NCI-H510A (cell line): ENCODE measurements at places on chromosomes 11 and 22.

DNA sequence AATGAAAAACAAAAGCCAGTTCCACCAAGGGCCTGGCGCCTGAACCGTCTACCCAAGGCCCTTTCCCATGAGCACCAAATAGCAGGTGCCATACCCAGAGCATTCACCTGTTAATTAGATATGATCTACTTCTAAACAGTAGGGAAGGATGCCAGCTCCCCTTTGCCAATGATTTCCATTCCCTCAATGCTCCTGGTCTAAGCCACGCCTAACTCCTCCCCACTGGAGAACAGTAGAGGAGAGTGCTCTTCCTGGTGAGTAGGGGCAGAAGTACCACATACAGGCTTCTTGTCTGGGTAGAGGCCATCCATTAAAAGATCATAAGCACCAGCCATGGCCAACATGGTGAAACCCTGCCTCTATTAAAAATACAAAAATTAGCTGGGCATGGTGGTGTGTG lies 40.7 kb downstream of the PACSIN2 start:
- no peak for DNase-seq

- DNase-seq: no peak
Observed at GRCh38 chr22:25748704-25749103, 6.7 kb downstream of the MYO18B start.

GRCh38 chr11:132032555-132032954 lies 662.1 kb downstream of the NTM start:
- no peak for DNase-seq

DNA sequence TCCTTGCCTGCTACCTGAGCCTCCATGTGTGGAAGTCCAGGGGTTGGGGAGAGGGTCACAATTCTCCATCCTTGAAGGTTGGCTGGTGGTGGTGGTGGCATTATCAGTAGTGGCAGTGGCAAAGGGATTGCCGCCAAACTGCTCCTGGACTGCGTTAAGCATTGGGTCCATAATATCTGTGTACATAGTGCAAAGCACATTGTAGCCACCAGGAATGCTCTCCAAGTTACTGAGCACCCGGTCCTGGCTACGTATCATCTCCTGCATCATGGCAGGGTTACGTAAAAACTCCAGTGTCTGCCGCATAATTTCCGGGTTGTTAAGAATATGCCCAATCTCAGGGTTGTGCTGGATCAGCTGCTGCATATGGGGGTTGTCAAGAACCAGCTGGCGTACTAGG lies 1.2 kb downstream of the UBQLN3 start:
- no peak for DNase-seq

- no peak for DNase-seq
Observed at GRCh38 chr11:77799338-77799737, 21.2 kb downstream of the RSF1 start.

DNA sequence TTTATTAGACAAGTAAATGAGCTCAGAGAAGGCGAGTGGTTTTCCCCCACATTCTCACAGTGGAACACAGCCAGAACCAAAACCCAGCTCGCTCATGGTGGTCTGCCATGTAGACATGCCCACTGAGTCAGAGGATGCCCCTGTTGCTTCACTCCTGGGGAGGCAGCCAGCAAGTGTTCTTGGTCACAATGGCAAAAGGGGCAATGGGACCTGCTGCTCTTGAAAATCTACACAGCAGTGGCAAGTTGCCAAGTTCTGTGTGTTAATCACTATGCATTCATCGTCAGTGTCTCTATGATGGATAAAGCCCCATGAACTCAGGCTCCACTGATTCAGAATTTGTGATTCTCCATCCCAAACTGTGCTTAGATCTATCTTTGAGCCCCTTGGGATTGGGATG lies 64.7 kb upstream of the TBCEL start:
- no peak for DNase-seq
